Inflammatory macrophage treated with lipopolysaccharide for 4 hours (primary cell): ENCODE measurements at places on chromosomes 6 and 20.

DNA sequence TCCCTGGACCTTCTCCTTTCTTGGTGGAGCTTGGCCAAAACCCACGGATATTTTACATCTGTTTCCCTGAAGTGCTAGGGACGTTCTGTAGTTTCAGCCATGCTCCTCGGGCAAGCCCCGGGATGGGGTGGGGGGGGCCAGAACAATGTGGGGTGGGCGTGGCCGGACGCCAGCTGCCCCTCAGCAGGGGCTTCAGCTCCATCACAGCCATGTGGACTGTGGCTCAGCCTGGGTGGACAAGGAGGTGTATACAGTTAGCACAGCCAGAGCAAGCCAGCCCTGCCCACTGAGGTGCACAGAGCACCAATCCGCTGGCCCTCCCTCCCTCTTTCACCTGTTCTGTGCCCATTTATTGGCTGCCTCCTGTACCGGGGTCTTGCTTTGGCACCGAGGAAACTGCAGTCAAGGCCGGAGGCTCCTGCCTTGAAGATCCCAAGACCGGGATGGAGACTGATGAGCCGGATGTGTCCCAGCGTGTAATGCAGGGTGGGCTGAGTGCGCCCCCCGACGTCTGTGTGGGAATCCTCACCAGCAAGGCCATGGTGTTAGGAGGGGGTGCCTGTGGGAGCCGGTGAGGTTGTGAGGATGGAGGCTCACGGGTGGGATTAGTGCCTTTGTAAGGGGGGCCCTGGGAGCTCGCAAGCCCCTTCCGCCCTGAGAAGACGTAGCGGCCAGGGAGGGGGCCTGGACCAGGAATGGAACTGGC lies 28.0 kb downstream of the FRMD1 start:
- no peak for DNase-seq

- DNase-seq = no peak
Observed at GRCh38 chr6:125868678-125869395, 78.1 kb downstream of the NCOA7 start.

GRCh38 chr6:44475417-44475778 lies 87.9 kb downstream of the CDC5L start:
- no peak for DNase-seq

DNA sequence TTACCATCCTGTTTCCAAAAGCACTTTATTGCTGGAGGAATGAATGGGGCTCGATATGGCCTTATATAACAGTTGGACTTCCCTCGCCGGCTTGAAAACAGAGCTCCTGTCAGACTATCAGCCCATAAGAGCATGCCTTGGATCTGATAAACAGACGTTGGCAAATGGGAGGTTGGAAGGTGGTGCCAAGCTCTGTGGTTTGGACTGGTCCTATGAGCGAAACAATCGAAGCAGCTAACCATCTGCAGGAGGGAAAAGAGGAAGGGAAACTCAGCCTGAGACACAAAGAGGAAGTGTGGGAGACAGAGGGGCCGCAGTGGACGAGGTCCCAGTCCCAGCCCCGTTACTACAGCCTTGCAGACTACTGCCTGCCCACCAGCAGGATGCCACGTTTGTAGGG lies 92.9 kb downstream of the TFAP2C start:
- peak; percentile 74 for DNase-seq

- no peak for DNase-seq
Observed at GRCh38 chr6:20729086-20729485, 194.8 kb downstream of the CDKAL1 start.

DNA sequence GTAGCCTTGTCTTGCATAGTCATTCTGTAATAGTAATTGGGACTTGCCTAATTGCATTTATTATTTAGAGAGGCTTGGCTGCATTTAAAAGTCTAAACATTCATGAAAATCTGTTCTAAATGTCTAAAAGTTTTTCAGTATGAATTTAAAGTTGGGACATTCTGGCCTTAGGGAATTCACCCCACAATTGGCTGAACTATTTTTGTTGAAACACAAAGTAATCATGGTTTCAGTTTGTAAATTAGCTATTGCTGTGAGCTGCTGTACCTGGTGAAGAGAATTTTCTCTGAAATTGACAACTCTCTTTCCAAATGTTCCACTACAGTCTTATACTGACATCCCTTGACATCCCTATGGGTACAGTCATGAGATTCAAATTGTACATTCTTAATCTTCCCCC lies 253.0 kb downstream of the FARS2 start:
- DNase-seq = no peak

GRCh38 chr20:14997791-14998190 lies 660.4 kb upstream of the FLRT3 start:
- DNase-seq = no peak

DNA sequence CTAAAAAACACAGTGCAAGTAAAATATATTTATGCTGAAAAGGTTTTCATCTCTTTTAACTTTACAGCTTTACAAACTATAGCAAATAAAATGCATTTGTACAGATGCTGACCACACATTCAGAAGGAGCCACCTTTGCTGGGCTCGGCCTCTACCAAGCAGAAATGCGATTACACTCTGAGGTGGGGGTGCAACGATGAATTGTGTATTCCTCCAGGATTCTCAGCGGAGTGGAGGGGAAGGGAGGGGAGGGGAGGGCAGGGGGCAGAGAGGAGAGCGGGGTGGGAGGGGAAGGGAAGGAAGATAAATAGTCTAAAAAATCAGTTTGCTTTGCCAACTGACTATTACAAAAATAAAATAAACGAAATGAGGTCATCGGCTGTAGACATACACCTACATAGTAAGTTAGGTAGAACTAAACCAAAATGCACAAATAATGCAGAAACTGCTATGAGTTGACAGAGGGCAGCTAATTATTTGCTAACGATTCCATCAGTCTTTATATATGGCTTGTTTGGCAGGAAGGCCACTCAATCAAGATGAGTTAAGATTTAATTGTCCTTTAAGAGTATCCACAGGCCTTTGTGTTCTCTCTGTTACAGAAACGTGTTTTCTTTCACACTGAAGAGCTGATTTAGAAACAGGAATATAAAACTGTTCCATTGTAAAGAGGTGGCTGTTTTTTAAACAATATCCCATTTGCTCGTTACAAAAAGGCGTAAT lies 90.1 kb downstream of the TAF4 start:
- no peak for DNase-seq

DNA sequence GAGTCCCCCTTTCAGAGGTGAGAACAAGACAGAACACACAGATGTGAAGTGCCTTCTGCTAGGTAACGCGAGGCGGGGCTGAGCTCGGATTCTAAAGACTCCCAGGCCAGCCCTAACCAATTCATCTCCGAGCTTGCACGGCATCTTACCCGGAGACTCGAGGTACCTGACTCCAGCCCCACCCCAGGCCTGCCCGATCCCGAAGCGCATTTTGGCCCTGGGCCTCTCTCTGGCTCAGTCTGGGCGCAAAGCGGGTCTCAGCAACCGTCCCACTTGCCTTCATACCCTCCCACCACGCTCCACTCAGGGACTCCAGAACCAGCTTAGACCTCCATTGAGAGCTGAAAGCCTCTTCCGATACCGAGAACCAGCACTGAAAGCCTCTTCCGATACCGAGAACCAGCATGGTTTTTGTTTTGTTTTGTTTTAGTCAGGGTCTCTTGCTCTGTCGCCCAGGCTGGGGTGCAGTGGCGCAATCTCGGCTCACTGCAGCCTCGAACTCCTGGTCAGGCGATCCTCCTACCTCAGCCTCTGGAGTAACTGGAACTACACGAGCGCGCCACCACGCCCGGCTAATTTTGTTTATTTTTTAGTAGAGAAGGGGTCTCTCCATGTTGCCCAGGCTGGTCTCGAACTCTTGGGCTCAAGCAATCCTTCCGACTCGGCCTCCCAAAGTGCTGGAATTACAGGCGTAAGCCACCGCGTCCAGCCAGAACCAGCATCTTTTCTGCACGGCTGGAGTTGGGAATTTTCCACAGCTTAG lies 557 bp upstream of the DYNLRB1 start:
- peak; percentile 29 for DNase-seq

GRCh38 chr20:48405909-48406308 lies 421.9 kb downstream of the PREX1 start:
- DNase-seq = no peak

DNA sequence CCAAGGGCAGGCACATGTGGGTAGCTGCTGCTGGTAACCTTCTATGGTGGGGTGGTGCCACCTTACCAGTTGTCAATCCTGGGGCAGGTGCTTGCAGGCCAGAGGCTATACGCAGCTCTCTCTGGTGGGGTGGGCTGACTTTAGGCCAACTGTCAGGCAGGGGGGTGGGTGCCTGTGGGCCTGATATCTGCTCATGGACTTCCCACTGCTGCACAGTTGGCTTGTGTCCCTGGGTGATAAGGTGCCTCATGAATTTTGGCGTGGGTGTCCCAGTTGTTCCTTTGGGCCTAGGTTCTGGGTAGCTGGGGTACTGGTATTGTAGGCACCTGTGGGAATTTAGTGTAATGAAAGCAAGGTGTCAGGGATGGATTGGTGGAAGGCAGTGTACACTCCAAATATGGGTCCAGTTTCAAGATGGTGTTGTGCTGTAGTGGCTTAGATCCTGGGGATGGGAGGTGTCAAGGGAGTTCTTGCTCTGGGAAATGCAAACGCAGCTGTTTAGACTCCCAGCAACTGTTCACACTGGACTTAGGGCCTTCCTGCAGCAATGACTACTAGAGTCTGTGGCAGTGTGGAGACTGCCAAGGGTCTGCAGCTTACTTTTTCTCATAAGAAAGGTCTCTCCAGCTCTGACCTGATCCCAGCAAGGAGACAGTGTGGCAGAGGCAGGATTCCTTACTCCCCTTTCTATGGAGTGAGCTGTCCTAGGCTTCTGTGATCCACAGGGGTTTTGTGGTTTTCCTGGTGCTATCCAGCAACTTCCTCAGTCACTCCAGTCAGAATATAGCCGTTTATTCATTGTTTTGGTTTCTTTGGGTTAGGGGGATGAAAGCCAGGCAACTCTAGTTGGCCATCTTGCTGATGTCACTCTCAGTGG lies 128.2 kb downstream of the CRYBG1 start:
- DNase-seq = no peak

- DNase-seq = no peak
Observed at GRCh38 chr6:53761036-53761435, 33.8 kb upstream of the LRRC1 start.

DNA sequence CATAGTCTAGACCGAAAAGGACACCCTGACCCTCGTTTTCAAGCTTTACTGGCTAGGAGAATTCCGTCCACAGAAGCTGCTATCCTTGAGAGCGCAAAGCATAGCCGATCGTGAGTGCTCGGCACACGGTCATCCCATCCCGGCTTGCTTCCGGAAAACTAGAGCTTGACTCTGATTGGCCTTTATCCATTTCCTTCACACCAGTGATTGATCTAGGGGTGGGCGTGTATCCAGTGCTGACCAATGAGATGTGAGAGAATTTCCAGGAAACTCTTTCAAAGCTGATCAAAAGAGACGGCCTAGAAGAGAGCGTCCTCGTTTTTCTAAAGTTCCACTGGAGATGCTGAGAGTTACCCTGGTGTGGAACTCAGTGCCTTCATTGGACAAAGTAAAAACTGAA lies 41.0 kb upstream of the NFATC2 start:
- DNase-seq = no peak

DNA sequence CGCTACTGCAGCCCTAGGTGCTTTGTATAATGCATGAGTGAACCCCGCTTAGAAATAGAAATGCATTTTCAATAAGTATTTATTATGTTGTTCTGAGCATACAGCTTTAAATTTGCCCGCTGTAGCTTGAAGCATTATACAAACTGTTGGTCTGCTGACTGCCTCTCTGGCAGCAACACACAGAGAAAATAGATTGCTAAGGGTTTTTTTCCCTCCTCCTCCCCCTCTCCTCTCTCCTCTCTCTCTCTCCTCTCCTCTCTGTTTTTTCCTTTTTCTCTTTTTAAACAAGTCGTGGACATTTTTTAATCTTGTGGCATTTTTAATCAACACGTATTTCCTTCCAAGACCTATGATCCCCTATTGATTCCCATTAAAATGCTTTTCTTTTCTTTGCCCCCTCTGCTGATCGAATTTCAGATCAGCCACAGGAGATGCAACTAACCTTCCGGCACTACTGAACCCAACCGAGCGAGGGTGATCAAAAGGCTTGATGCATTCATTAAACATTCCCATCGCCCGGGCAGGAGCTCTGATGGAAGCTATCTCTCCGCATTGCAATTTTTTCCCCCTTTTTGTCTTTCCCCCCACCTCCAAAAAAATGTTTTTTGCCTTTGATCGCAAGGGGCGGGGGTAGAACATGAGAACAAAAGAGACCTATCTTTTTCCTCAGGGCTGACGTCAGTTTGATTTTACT lies 90.7 kb upstream of the ARID1B start:
- DNase-seq = peak; percentile 45

- no peak for DNase-seq
Observed at GRCh38 chr20:8964959-8965562, 103.8 kb upstream of the PLCB4 start.

GRCh38 chr6:124535299-124535698 lies 426.9 kb upstream of the RNF217 start:
- DNase-seq = no peak

GRCh38 chr6:144379356-144379755 lies 94.2 kb downstream of the UTRN start:
- peak; percentile 66 for DNase-seq

GRCh38 chr6:49739423-49739822 lies 4.8 kb downstream of the CRISP3 start:
- DNase-seq = no peak

DNA sequence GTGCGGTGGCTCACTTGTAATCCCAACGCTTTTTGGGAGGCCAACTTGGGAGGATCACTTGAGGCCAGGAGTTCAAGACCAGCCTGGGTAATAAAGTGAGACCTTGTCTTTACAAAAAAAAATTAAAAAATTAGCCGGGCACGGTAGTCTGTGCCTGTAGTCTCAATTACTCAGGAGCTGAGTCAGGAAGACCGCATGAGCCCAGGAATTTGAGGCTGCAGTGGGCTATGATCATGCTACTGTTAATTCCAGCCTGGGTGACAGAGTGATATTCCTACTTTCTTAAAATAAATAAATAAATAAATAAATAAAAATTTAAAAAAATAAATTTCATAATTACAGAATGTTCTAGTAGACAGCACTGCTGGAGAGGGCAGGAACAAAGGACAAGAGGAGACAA lies 62.4 kb downstream of the DST start:
- DNase-seq = no peak

DNA sequence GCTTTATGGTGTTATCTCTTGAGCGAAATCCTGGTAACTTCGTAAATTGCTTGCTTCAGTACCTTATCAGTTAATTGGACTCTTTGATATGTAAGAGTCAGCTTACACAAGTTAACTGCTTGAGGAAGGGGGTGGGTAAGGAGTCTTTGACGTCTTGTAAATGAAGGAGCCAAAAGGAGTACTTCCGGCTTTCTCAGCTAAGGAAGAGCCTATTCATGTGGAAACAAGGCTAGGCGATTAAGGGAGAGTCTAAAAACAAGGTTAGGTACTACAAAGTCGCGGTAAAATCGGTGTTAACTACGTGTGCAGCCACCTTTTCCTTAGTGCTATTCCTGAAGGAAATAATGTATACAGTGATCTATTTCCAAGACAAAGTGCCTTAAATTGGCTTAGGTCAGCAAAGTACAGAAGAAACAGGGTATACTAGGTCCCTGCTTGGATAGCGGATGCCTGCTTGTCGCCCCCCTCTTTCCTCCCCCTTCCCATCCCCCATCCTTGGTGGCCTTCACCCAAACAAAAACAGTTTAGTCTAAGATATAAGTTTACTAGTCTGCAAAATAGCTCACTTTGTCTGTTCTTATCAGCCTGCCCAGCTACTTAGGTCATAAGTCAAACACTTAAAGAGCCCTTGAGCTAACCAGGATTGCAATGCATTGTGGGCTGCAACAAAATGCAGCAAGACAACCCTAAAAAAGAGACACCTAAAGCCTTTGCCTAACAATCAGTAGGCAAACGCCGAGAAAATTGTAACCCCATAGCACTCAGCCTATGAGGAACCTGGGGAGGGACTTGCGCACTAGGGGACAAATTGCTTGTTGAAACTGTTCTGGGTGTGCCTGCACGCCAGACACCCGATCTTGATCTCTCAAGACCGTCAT lies 147.3 kb downstream of the TRIM27 start:
- no peak for DNase-seq
